GM04503 (cell line): ENCODE measurements at places on chromosomes 3 and 15.
A peak's percentile ranks its signal among the peaks of the same experiment; 100 is the strongest.

GRCh38 chr3:150746791-150747590, 16.0 kb downstream of the SIAH2 start:
- no peak for DNase-seq

GRCh38 chr15:79035111-79035601, 55.4 kb downstream of the RASGRF1 start:
- DNase-seq = no peak

- DNase-seq = peak; percentile 80
Observed at GRCh38 chr3:170869645-170870593, at the start of gene RPL22L1. TSS of gene RPL22L1 (minus strand) at chr3:170870195. CDS start at chr3:170870167, 28 bp downstream.

DNA sequence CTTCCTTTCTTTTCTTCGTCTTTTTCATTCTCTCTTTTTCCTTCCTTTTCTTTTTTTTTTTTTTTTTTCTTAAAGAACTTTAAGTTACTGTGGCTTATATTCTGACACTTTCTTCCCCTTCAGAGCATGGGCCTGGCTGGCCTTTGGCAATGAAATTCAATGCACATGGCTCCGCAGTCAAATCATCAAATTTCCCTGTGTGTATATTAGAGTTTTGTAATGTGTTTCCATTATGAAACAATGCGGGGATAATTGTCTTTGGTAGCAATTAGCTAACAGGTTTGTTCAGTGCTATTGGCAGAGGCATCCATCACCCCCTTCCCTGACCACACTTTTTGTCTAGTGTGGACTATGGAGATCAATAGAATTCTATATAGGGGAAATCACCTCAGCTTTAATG, 80.5 kb downstream of the CDIN1 start:
- DNase-seq = no peak

GRCh38 chr3:37457378-37458065, 283.1 kb upstream of the LRRFIP2 start:
- no peak for DNase-seq

DNA sequence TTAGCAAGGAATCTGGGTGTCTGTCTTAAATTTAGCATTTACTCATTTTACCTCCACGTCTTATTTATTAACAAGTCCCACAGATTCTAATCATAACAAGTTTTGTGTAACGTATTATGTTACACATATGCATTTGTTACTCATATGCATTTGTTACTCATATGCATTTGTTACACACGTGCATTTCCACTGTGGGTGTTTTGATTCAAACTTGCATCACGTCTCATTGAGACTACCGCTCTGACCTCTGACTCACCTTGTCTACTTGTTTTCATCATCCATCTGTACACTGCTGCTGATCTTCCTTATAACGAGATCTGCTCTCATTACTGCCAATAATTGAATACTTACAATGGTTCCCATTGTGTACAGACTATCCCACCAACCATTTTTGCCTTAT, 1141.4 kb downstream of the TBL1XR1 start:
- no peak for DNase-seq

DNA sequence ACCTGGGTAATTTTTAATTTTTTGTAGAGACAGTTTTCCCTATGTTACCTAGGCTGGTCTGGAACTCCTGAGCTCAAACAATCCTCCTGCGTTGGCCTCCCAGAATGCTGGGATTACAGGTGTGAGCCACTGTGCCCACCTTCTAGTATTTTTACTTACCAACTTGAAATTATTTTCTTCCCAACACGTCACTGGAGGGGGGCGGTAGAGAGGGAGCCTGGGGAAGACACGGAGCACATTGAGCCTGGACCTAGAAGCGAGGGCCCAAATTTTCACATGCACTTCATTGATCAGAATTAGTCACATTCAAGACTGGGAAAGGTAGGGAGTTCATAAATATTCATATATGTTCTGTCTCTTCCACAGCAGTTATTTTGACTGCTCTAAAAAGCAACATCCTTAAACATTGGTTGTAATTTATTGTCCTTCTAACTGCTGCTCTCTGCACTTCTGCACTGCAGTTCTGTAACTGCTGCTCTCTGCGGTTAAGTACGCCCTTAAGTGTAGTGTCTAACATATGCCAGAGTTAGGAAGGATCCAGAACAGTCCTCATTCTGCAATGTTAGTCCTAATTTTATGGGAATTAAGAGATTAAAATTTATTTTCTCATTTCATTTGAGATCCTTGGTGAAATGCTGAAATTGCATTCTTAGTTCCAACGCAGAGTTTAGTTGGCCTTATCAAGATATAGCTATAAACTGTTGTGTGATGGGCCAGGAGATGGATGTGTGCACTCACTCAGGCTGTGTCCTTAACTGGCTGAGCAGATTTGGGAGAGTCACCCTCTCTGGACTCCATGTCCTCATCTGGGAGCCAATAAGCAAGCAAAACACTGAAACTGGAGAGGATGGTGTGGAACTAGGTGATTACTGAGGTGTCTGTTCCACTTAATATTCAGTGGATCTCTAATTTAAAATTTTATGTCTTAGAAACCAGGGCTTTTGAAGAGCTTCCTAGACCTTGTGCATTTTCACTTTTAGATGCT, 98.2 kb downstream of the STRIT1 start:
- DNase-seq = no peak

DNA sequence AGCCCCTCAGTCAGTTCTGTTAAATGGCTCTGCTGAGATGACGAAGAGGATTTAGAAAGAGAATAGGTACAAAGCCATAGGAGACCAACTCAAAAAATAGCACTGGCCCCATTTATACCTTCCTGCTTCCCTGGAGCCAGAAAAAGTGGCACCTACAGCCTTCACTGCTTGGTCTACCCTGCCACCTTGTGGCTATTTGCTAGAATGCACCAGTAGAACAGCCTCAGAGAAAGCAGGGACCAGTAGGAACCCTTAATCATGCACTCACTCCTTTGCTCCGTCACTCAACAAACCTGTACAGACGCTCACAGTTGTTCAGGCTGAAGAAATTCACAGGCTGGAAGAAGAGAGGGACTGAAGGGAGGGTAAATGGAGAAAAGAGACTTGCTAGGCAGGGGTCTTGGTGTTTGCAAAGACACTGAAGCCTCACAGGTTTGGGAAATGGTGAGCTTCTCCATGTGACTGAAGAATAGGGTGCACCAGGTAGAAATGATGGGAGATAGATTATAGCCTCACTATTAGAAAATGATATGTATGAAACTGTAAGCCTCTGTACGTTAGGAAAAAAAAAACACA, 12.1 kb upstream of the RTP2 start:
- DNase-seq = no peak

DNA sequence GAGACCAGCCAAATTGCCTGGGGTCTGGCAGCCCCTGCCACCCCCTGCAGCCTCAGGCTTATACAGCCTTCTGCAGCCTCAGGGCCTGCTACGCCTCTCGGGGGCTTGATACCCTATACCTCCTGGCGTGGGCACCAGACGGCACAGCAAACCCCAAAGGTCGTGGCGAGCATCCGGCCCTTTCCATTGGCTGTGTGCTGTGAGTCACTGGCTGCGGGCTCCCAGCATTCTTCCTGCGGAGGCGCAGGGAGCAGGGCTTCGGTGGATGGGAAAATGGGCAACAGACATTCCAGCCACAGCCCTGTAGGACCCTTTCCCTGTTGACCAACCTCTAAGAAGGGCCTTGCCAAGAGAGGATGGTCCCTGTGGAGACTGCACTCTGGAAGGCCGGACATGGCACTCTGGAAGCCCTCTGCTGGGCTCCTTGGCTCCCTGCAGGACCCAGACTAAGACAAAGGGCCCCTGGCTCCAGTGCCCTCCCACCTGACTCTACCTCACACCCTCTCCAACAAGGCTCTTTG, 59.6 kb downstream of the ITGA11 start:
- DNase-seq = no peak

DNA sequence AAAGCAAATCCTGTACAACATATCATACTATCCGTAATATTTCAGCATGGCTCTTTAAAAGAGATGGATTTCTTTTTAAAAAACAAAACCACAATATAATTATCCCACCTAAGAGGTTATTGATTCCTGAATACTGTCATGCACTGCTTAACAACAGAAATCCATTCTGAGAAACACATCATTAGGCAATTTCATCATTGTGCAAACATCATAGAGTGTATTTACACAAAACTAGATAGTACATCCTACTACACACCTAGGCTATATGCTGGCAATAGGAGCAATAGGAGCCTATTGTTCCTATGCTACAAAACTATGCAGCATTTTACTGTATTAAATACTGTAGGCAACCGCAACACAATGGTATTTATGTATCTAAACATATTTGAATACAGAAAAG, 242.0 kb downstream of the NEK10 start:
- DNase-seq = no peak
